Esophagus squamous epithelium (tissue), 5 donors: ENCODE measurements at places on chromosomes 3 and 15.

DNA sequence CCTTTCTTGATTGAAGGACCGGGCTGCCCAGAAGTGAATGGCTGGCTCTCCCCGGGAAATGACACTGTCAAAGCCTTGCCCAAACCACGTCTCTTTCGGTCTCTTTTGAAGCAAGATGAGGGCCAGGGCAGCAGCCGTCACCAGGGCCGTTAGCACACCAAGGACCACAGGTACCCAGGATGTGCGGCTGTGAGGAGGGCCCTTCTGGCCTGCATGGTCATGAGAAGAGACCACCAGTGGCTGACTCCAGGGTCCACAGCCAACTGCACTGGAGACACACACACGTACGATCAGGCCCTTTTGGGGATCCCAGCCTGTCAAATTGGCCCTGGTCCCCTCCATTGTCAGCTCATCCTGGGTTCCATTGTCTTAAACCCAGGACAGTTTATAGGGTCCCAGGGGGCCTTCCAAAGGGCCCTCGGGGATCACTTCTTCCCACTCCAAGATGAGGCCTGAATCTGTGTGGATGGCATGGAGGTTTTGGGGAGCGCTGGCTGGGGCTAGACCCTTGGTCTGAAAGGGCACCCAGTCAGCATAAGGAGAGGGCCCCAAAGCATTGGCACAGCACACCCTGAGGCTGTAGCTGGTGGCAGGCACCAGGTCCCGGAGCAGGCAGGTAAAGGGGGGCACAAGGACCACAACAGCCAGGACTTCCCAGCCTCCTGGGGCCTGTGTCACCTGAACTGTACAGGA lies 50.9 kb downstream of the ETFA start:
- peaks cover 92% of the 10 kb centered on the region for H3K36me3 ChIP-seq
- DNase-seq, result no peak
- no peak overlapping the region for H3K27ac ChIP-seq
- H3K4me3 ChIP-seq, result no peak overlapping the region

DNA sequence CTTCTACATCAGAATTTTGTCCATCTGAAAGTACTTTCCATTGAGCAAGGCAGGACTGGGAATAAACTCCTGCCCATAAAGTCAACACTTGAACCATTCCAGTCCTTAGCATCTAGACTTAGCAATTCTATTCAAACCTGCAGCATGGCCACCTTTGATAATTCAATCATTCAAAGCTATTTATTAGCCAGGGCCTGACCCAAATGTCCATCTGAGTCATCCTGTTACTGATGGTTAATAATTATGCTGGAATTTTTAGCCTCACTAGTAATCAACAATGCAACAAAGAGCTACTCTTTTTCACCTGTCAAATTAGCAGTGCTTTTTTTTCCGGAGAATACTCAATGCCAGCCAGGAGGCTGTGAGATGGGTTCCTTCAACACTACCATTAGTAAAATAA lies 72.7 kb upstream of the SNRK start:
- DNase-seq, result no peak
- no peak overlapping the region for H3K4me3 ChIP-seq
- H3K27me3 ChIP-seq, result no peaks in the 10 kb centered on the region
- H3K27ac ChIP-seq, result no peak overlapping the region
- no peaks in the 10 kb centered on the region for H3K4me1 ChIP-seq

- H3K4me1 ChIP-seq, result no peaks in the 10 kb centered on the region
- no peak overlapping the region for H3K27ac ChIP-seq
- H3K27me3 ChIP-seq, result no peaks in the 10 kb centered on the region
- no peaks in the 10 kb centered on the region for H3K36me3 ChIP-seq
- DNase-seq, result no peak
- H3K4me3 ChIP-seq, result no peak overlapping the region
Measured at GRCh38 chr15:48112242-48112641, 8.5 kb upstream of the SLC24A5 start.

- H3K27me3 ChIP-seq, result no peaks in the 10 kb centered on the region
- DNase-seq, result no peak
- H3K27ac ChIP-seq, result no peak overlapping the region
- H3K4me3 ChIP-seq, result no peak overlapping the region
Measured at GRCh38 chr3:132071043-132071442, 36.2 kb upstream of the CPNE4 start.

- no peaks in the 10 kb centered on the region for H3K36me3 ChIP-seq
- H3K4me1 ChIP-seq, result peaks cover 18% of the 10 kb centered on the region
- DNase-seq, result no peak
- no peak overlapping the region for H3K4me3 ChIP-seq
- H3K27me3 ChIP-seq, result no peaks in the 10 kb centered on the region
- no peak overlapping the region for H3K27ac ChIP-seq
Measured at GRCh38 chr3:10547413-10547812, 42.0 kb upstream of the ATP2B2 start.

- peak overlapping the region; percentile 78 for H3K4me3 ChIP-seq
- no peaks in the 10 kb centered on the region for H3K27me3 ChIP-seq
- peak; percentile 38 for DNase-seq
- peak overlapping the region; percentile 88 for H3K27ac ChIP-seq
- no peaks in the 10 kb centered on the region for H3K36me3 ChIP-seq
Measured at GRCh38 chr3:30607032-30607833, 832 bp downstream of the TGFBR2 start.

DNA sequence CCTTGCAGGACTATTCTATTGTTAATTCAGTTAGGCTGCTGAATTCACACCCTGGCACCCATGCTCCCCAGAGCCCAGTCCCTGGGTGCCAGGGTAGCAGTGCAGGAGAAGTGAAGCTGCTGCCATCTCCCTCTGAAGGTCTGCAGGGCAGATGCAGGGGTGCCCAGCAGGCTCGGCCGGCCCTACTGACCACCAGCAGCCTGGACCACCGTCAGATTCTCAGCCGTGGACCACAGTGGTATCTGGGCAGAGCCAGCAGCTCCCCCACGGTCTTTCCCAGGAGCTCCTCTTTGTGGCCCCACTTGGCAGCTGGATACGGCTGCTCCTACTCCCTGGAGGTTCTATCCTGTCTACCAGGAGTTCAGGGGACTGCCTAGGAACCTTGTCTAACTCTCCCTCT lies 46.8 kb downstream of the ALDH1L1 start:
- no peak overlapping the region for H3K27ac ChIP-seq
- H3K4me3 ChIP-seq, result no peak overlapping the region
- DNase-seq, result no peak
- no peaks in the 10 kb centered on the region for H3K4me1 ChIP-seq

DNA sequence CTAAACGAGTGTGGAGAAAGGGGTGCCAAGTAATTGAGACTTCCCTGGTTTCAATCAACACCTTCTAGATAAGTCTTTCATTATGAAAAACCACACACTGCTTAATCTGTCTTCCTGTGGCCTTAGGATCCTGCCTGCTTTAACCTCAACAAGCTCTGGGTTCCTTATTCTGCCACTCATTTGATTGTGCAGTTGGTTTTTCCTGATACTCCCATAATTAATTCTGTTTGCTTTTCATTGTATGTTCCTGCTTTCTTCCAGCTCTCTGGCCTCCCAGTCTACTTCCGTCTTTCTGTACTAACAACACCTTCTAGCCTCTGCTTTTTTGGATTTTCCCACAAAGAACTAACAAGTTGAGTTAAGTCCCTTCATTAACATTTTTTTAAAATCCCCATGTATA lies 20.2 kb upstream of the GCNT3 start:
- H3K36me3 ChIP-seq, result no peaks in the 10 kb centered on the region
- peaks cover 31% of the 10 kb centered on the region for H3K4me1 ChIP-seq
- DNase-seq, result no peak
- no peak overlapping the region for H3K4me3 ChIP-seq
- H3K27ac ChIP-seq, result peak overlapping the region; percentile 30

DNA sequence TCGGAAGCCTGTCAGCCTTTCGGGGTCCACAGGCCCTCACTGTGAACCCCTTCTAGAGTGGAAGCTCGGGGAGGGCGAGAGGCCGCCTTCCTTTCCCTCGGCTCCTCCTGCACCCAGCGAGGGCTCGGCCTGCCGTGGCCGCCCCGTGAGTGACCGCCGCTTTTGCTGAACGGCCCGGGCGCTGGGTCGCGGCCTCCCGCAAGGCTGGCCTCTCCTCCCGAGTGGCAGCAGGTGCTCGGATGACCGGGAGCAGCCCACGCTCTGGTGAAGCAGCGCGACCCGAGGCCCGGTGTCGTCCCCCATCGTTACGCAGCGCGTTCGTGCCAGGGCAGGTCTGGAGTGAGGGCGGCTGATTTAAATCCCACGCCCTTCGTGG lies 53.8 kb downstream of the LRRK1 start:
- H3K27me3 ChIP-seq, result no peaks in the 10 kb centered on the region
- peak overlapping the region; percentile 57 for H3K4me3 ChIP-seq
- H3K4me1 ChIP-seq, result peaks cover 12% of the 10 kb centered on the region
- no peak for DNase-seq
- H3K36me3 ChIP-seq, result peaks cover 4% of the 10 kb centered on the region

DNA sequence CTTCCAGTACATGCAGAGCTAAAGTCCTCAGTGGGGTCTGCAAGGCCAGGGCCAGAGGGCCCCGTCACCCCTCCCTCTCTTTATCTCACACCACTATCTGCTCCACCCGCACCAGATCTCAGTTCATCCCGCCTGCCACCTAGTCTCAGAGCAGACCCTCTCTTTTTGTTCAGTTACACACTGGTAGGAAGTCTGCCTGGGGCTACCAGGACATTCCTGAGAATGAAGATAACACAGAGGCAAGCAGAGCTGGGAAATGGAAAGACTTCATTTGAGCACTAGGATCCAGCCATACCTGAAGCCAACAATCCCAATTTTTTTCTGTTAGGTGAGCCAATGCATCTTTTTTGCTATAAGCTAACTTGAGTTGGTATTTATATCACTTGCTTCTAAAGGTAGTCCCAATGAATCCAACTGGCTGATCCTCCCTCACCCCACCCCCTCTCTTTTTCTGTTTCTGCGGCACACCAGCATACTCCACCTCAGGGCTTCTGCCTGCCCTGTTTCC lies 24.5 kb downstream of the ATP2B2 start:
- DNase-seq, result no peak
- no peak overlapping the region for H3K4me3 ChIP-seq
- no peaks in the 10 kb centered on the region for H3K27me3 ChIP-seq
- no peaks in the 10 kb centered on the region for H3K36me3 ChIP-seq
- no peaks in the 10 kb centered on the region for H3K4me1 ChIP-seq

DNA sequence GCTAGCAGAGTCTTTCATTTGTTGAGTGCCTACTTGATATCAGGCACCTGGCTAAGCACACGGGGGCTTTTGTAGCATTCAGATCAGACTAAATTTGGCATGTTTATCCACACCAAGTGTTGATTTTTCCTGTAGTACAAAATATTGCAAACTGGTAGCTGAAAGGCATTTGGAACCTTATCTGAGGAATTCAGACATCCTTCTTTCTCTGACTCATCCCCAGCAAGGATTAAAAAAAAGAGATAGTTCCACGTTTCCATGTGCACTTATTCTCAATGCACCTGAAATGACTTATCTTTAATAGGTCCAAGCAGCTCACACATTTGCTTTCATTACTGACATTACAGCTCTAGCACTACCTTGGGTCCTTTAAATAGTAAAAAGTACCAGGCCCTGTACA lies 786.0 kb upstream of the GRM7 start:
- no peak overlapping the region for H3K4me3 ChIP-seq
- no peaks in the 10 kb centered on the region for H3K27me3 ChIP-seq
- DNase-seq, result no peak
- H3K36me3 ChIP-seq, result no peaks in the 10 kb centered on the region

DNA sequence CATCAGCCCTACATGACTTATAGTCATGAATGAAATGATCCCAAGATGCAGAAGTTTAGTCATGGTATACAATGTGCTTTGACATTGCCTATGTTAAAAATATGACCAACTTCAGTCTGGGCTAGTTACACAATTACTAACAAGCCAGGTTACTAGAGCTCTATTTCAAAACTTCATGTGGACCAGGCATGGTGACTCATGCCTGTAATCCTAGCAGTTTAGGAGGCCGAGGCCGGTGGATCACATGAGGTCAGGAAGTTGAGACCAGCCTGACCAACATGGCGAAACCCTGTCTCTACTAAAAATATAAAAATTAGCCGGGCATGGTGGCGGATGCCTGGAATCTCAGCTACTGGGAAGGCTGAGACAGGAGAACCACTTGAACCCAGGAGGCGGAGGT lies 613.0 kb downstream of the CADM2 start:
- no peaks in the 10 kb centered on the region for H3K27me3 ChIP-seq
- no peaks in the 10 kb centered on the region for H3K4me1 ChIP-seq
- H3K4me3 ChIP-seq, result no peak overlapping the region
- H3K27ac ChIP-seq, result no peak overlapping the region

DNA sequence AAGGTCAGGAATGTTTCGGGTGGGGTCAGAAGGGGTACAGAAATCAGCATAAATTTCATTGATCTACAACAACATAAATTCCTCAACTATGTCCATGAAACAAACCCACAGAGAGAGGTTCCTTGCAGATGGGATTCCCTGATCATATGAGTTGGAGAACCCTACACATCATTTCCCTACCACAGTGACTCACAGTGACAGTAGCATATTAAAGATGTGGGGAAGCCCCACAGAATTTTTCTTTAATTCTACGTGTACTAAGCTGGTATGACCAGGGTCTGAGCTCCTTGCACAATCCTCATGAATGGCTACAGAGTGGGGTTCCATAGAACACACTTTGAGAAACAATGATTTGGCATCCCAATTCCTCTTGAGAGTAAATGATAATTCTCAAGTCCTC lies 116.9 kb upstream of the RAD18 start:
- H3K27me3 ChIP-seq, result no peaks in the 10 kb centered on the region
- H3K4me3 ChIP-seq, result no peak overlapping the region
- H3K27ac ChIP-seq, result no peak overlapping the region
- no peaks in the 10 kb centered on the region for H3K4me1 ChIP-seq

DNA sequence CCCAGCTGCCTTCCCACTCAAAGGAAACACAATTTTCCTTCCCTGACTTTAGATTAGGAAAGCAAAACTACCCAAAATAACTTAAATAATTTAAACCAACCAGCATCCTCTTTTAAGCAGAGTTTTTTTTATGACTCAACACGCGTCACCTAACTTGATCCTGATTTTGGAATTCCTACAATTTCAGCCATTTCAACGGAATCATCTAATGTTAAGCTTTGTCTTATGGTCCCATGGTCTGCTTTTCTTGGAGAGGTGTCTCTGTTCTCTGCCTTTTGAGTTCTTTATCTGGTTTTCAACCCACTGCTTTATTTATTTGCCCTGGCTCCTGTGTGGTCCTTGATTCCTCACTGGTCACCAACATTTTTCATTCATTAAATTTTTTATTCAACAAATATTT lies 219.2 kb upstream of the ARHGEF26 start:
- no peak for DNase-seq
- H3K4me3 ChIP-seq, result no peak overlapping the region
- H3K36me3 ChIP-seq, result no peaks in the 10 kb centered on the region
